ENCODE measurements at places on chromosomes 2 and 18.
A peak's percentile ranks its signal among the peaks of the same experiment; 100 is the strongest.

DNA sequence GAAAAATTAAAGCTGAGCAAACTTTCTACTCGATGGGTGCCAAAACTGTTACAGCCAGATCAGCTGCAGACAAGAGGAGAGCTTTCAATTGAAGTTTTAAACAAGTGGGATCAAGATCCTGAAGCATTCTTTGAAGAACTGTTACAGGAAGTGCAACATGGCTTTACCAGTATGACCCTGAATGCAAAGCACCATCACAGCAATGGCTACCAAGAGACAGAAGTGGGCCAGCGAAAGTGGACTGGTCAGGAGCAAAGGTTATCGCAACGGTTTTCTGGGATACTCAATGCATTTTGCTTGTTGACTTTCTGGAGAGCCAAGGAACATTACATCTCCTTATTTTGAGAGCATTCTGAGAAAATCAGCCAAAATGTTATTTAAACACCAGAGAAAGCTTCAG is 9.1 kb upstream of the SERPINB5 start:
- DNase-seq, result no peak

DNA sequence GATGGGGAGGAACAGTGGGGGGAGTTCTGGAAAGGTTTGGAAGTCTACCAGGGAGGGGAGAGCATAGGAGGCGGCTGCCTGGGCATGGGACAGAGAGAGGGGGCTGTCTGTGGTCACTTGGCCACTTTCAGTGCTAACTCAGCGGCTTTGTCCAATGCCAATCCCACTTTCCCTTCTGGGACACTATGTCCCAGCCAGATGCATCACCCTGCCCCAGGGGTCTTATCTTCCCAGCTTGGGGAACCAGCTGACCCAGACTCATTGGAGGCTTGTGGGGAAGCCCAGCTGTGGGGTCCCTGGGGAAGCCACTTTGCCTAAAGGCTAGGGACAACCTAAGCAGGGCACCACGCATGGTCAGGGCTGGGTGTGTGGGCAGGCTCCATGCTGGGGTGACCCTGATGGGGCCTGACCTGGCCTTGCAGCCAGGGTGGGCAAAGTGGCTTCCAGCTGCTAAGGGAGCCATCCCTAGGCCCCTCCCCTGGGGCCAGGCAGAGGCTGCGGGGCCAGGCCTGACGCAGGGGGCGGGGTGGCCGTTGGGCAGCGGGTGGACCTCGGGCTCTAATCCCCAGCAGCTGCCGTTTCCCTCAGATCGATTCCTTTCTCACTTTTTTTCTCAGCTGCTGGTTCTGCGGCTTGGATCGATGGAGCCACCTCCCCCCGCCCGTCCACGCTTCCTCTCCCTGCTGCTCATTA is 1.6 kb upstream of the ASIC4 start:
- DNase-seq, result no peak

DNA sequence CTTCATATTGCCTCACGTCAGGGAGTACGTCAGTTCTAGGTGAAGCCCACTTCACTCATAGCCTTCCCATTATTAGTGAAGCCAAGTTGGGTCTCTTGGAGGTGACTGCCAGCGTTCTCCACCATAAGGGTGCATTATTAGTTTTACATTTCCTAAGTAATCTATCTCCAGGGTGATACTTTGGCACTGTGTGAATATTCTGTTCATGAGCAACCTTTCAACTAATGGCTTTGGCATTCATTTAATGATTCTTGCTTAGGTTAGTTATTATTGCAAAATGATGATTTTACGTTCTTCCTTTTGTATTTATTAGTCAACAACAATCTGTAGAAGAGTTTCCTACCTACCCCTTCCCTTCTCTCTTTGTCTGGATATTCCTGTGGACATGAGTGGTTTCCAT is 97.5 kb downstream of the MAP4K4 start:
- DNase-seq, result no peak

DNA sequence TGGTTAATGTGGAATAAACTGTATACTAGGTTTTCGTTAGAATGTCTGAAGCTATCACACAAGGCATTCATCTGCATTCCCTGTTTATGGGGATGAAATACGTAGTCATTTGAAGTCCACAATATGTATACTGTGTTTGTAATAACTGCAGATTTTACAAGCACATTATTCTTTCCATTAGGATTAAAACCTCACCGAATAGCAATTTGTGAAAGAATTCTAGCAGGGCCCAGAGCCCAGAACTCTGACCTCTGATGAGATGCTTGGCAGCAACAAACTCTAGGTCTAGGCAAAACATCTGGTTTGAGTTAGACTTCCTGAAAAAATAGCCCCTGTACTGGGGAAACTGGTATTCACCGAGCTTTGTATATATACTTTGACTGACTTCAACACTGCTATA is 158.2 kb downstream of the SRBD1 start:
- peak; percentile 88 for DNase-seq

DNA sequence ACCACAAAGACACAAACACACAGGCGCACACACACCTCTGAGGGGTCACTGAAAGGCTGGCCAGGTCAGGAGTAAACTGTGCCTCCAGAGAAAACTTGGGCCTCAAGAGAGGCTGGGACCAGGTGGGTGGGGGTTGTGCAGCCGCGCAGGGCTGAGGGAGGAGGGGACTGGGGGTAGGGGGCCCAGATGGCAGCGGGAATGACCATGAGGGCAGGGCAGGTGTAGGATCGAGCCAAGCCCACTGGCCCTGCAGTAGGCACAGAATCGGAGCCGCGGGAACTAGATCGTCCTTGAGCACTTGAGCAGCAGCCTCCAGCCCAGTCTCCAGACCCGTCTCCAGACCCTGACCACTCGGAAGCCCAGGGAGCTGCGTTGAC is 36.8 kb downstream of the ANKMY1 start:
- no peak for DNase-seq

GRCh38 chr2:126804347-126804746 is 94.3 kb upstream of the TEX51 start:
- no peak for DNase-seq

DNA sequence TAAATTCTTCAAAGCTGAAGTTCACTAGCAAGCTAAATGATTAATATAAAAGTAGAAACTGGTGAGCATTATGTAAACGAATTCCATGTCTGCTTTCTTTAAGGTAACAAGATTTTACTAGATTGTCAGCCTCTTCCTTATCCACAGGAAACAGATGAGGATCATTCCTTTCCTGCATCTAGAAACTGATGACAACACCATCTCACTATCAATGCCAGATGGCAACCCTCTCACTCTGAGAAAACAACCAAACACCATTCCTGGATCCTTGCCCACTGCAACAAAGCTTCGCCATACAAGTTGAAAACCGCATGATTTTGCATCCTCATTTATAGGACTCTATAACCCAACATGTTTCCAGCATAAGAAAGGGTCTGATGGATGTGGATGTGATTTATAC is 122.9 kb downstream of the ZNF521 start:
- peak; percentile 68 for DNase-seq

DNA sequence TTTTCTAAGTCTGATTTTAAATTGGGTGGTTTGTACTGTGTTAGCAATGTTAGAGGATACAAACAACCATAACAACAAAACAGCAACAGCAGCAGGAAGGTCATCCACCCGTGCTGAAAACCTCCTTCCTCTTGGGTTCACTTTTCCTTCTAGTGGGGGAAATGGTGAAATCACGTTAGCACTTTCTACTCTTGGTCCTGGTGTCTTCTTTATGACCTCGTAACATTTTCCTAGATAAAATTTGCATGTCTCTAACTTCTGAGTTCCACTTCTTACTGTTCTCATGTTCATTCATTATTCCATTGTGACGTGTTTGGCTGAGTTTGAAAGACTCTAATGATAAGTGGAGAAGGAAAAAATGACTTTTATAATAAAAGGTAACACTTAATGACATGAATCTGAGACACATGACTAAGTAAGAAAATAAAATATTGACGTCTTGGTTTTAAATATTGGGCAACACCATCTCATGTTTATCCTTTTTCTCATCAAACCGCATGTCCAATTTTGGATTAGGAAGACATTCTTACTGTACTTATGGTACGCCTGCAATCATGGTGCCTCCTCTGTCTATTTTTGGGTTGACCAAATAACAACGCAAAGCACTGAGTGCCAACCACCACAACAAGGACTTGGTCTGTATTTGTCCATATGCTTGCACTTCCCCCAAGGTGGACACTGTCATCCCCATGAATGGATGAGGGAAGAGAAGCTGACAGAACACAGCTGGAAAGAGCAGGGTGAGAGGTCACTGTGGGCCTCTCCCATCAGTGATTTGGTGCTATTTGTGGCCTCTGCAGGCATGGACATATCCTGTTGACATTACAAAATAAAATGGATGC is 25.7 kb upstream of the IL1R1 start:
- peak; percentile 45 for DNase-seq

- DNase-seq, result no peak
Measured at GRCh38 chr2:21268197-21268877, 144.6 kb downstream of the TDRD15 start.

GRCh38 chr2:166593403-166593802 is 99.4 kb upstream of the SCN7A start:
- DNase-seq, result peak; percentile 94

GRCh38 chr2:210399440-210400041 is 77.0 kb downstream of the LANCL1 start:
- peak; percentile 3 for DNase-seq

DNA sequence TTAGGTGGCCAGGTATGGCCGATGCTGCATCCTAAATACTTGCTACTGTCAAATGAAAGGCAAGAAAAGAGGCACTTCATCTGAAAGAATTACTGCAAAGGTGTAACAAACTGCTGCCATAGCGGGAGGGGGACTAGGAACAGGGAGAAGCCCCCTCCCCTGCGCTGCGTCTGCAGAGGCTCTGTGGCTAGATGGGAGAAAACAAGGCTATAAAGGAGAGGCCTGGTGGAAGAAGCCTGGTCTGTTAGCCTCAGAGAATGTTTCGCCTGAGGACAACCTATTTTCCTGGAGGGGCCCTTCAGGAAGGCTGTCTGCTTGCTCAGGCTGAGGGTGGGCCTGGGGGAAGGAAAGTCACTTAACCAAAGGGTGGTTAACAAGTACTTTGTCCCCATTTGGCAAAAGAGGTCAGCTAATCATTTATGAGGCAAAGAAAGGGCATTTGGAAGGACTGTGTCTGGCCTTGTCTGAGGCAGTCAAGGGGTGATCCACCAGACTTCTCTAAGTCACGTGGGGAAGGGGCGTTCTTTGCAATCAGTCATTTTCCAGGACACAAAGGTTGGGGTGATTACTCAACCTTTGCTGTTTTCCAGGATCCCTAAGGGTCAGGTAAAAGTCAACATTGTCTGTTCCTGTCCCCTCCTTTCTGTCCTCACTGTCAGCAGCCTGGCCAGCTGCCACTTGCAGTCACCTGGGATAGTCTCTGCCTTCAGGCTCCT is 103.0 kb upstream of the TMEM200C start:
- DNase-seq, result no peak
